Testis (tissue), 5 donors: ENCODE measurements at places on chromosomes 1 and 21. TPM values are rescaled to one million over a fixed set of nuclear protein-coding genes. Genes with fewer than 3 reads are reported as not detected.

NUP210L gene
- total RNA-seq = 23.0 TPM

DNA sequence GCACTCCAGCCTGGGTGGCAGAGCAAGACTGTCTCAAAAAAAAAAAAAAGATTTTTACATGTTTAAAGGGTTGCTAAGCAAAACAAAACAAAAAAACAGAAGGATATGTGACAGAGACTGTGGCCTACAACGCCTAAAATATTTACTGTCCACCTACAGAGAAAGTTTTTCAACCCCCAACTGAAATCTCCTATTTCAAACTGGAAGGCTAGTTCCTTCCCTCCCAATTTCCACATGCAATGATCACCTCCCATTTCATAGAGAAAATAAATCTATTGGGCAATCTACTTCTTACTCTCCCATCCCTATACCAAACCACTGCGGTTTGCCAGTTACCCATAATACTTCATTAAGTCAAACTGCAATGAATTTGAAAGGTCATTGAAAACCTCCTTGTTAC is 74.2 kb downstream of the ST3GAL3 start:
- H3K27ac ChIP-seq = no peak overlapping the region
- no peaks in the 10 kb centered on the region for H3K4me1 ChIP-seq
- H3K27me3 ChIP-seq = no peaks in the 10 kb centered on the region
- no peak overlapping the region for H3K4me3 ChIP-seq

GRCh38 chr1:180150982-180151381 is 3.7 kb upstream of the QSOX1 start:
- H3K27ac ChIP-seq = no peak overlapping the region
- no peak for DNase-seq
- no peak overlapping the region for H3K4me3 ChIP-seq
- peaks cover 11% of the 10 kb centered on the region for H3K4me1 ChIP-seq
- no peaks in the 10 kb centered on the region for H3K27me3 ChIP-seq

CA6 gene
- total RNA-seq = not detected

GRCh38 chr1:37951783-37952624 is 5.2 kb upstream of the INPP5B start:
- H3K4me3 ChIP-seq = no peak overlapping the region
- no peak overlapping the region for H3K27ac ChIP-seq
- no peaks in the 10 kb centered on the region for H3K27me3 ChIP-seq
- no peak for DNase-seq
- no peaks in the 10 kb centered on the region for H3K4me1 ChIP-seq
